Psoas muscle (tissue), 8 donors: ENCODE measurements at places on chromosomes 2 and 18. TPM values are rescaled to one million over a fixed set of nuclear protein-coding genes. Genes with fewer than 3 reads are reported as not detected.

RTP5 gene
- total RNA-seq = not detected

DNA sequence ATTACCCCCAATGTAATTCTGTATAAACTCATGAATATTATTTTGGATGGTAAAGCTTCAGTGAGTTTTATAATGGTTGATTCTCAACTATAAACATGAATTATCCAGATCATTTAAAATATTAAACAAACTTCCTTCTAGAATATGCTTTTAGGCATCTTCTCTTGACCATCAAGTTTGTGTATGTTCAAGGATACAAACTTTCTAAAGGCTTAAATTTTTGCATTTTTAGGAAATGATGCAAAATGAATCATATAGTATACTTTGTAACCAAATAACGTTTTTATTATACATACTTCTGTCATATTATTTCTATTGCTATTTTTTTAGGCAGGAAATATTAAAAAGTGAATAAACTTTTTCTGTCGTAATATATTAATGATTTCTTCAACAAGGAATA, 62.8 kb downstream of the OSBPL6 start:
- H3K4me3 ChIP-seq = no peak overlapping the region
- H3K36me3 ChIP-seq = no peaks in the 10 kb centered on the region
- DNase-seq = no peak

DNA sequence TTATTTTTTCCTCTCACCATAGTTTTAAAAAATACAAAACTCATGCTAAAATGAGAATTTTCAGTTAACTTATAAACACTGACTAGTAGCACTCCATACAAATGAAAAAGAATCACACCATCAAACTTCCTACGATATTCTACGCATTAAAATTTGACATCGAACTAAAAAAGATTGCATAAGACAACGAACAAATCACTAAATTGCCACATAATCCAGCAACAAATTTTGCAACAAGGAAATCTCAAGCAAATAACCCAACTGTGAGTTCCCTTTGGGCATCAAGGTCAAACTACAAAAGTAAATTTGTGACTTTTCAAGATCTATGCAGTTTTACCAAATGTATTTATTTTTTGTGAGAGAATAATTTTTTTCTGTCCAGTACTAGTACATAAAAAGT, 1.5 kb downstream of the MAP3K2 start:
- H3K4me3 ChIP-seq = peak overlapping the region; percentile 100
- H3K27me3 ChIP-seq = no peaks in the 10 kb centered on the region
- H3K36me3 ChIP-seq = no peaks in the 10 kb centered on the region
- DNase-seq = no peak

GRCh38 chr2:206064077-206064476, 21.9 kb downstream of the INO80D start:
- no peak overlapping the region for H3K27ac ChIP-seq
- H3K4me3 ChIP-seq = no peak overlapping the region
- peaks cover 29% of the 10 kb centered on the region for H3K36me3 ChIP-seq
- H3K4me1 ChIP-seq = no peaks in the 10 kb centered on the region

ANKAR gene
- 4.1 TPM for total RNA-seq

DNA sequence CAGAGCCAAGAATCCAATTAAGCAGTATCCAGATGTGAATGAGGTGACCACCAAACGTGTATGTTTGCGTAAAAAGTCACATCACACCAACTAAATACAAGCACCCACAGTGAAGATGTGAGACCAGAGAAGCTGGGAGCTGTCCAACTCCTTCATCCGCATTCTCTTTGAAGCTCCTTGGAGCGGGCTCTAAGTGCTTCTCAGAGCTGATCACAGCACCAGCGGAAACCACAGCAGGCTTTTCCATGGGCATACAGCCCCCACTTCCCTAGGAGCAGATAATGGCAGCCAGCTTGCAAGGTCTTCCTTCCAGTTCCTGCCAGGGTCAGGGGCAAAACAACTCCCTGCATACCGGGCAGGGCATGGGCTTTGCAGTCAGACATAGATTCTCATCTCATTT, 36.4 kb downstream of the REEP1 start:
- no peaks in the 10 kb centered on the region for H3K27me3 ChIP-seq
- DNase-seq = no peak
- peaks cover 53% of the 10 kb centered on the region for H3K4me1 ChIP-seq
- H3K27ac ChIP-seq = peak overlapping the region; percentile 38
- H3K4me3 ChIP-seq = no peak overlapping the region
- no peaks in the 10 kb centered on the region for H3K36me3 ChIP-seq

LCT gene
- not detected for total RNA-seq

GRCh38 chr2:575030-575726, 102.0 kb downstream of the TMEM18 start:
- H3K4me1 ChIP-seq = no peaks in the 10 kb centered on the region
- no peak overlapping the region for H3K27ac ChIP-seq
- DNase-seq = no peak
- no peaks in the 10 kb centered on the region for H3K27me3 ChIP-seq
- H3K36me3 ChIP-seq = no peaks in the 10 kb centered on the region

GRCh38 chr2:100757621-100758394, 62.1 kb upstream of the NPAS2 start:
- no peaks in the 10 kb centered on the region for H3K27me3 ChIP-seq
- DNase-seq = no peak
- H3K4me3 ChIP-seq = no peak overlapping the region
- H3K36me3 ChIP-seq = no peaks in the 10 kb centered on the region
- H3K27ac ChIP-seq = no peak overlapping the region

DNA sequence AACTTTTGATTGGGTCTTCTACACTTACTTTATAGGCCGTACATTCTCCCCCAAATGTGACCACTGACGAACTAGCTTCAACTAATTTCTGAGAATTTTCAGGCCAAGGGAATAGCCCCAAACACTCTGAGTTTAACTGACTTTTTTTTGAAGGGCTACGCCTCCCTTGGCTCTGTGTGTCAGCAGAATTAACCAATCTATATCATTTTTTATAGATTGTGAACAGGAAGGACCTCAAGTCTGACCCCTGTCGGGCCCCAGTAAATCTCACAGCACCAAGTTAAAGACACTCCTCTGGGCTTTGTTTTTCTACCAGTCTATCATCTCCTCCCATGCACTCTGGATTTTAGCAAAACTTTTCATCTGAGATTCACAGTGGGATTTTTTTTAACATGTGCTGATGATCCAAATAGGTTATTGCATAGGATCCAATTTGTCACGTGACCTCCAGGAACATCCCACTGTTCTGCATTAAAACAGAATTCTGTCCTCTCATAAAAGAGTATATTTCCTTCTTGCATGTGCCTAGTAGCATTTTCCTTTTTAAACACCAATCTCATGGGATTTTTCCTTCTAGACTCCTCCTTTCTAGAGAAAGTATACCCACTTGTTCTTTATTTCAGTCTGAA, 307.1 kb downstream of the OSR1 start:
- H3K27me3 ChIP-seq = no peaks in the 10 kb centered on the region
- no peaks in the 10 kb centered on the region for H3K36me3 ChIP-seq
- H3K4me3 ChIP-seq = no peak overlapping the region
- H3K4me1 ChIP-seq = peaks cover 13% of the 10 kb centered on the region

ITPRIPL1 gene
- 1.1 TPM for total RNA-seq

- no peak overlapping the region for H3K27ac ChIP-seq
- no peaks in the 10 kb centered on the region for H3K4me1 ChIP-seq
- no peaks in the 10 kb centered on the region for H3K27me3 ChIP-seq
- no peak for DNase-seq
Measured at GRCh38 chr2:42238644-42239288, 69.6 kb downstream of the EML4 start.

GRCh38 chr2:142866426-142866825, 11.0 kb upstream of the KYNU start:
- no peak overlapping the region for H3K4me3 ChIP-seq
- DNase-seq = no peak
- H3K4me1 ChIP-seq = no peaks in the 10 kb centered on the region
- no peak overlapping the region for H3K27ac ChIP-seq
- no peaks in the 10 kb centered on the region for H3K27me3 ChIP-seq

YES1 gene
- total RNA-seq = 29.5 TPM

GRCh38 chr2:122210898-122211856, 455.7 kb downstream of the TSN start:
- H3K27me3 ChIP-seq = no peaks in the 10 kb centered on the region
- H3K4me3 ChIP-seq = no peak overlapping the region
- H3K27ac ChIP-seq = no peak overlapping the region
- H3K4me1 ChIP-seq = no peaks in the 10 kb centered on the region

GRCh38 chr2:191894681-191895147, 47.8 kb upstream of the CAVIN2 start:
- H3K27ac ChIP-seq = no peak overlapping the region
- H3K4me3 ChIP-seq = no peak overlapping the region
- H3K27me3 ChIP-seq = no peaks in the 10 kb centered on the region
- no peaks in the 10 kb centered on the region for H3K4me1 ChIP-seq
- no peak for DNase-seq

DNA sequence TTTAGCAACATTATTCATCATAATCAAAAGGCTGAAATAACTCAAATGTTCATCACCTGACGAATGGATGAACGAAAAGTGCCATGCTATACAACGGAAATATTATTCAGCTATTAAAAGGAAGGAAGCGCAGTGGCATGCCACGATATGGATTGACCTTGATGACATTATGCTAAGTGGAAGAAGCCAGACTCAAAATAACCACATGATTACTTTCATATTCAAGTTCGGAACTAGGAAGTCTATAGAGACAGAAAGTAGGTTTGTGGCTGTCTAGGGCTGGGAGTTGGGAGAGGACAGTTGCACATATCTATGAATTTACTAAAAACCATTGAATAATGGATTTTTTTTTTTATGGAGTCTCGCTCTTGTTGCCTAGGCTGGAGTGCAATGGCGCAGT, 13.4 kb upstream of the PDIA6 start:
- DNase-seq = no peak
- H3K36me3 ChIP-seq = no peaks in the 10 kb centered on the region
- no peak overlapping the region for H3K4me3 ChIP-seq
- H3K27ac ChIP-seq = no peak overlapping the region
- H3K4me1 ChIP-seq = no peaks in the 10 kb centered on the region

GRCh38 chr2:205568620-205569019, 113.7 kb upstream of the NRP2 start:
- H3K4me3 ChIP-seq = no peak overlapping the region
- DNase-seq = no peak
- H3K4me1 ChIP-seq = no peaks in the 10 kb centered on the region
- H3K36me3 ChIP-seq = no peaks in the 10 kb centered on the region

GRCh38 chr2:45390441-45390840, 220.6 kb downstream of the SRBD1 start:
- H3K4me1 ChIP-seq = no peaks in the 10 kb centered on the region
- no peak overlapping the region for H3K4me3 ChIP-seq
- DNase-seq = no peak
- H3K27ac ChIP-seq = no peak overlapping the region

CD8B2 gene
- not detected for total RNA-seq

IL1A gene
- total RNA-seq = not detected

GRCh38 chr2:10372203-10372861, 69.6 kb downstream of the HPCAL1 start:
- no peaks in the 10 kb centered on the region for H3K4me1 ChIP-seq
- no peaks in the 10 kb centered on the region for H3K27me3 ChIP-seq
- no peak overlapping the region for H3K4me3 ChIP-seq
- H3K27ac ChIP-seq = no peak overlapping the region
- H3K36me3 ChIP-seq = no peaks in the 10 kb centered on the region

DNA sequence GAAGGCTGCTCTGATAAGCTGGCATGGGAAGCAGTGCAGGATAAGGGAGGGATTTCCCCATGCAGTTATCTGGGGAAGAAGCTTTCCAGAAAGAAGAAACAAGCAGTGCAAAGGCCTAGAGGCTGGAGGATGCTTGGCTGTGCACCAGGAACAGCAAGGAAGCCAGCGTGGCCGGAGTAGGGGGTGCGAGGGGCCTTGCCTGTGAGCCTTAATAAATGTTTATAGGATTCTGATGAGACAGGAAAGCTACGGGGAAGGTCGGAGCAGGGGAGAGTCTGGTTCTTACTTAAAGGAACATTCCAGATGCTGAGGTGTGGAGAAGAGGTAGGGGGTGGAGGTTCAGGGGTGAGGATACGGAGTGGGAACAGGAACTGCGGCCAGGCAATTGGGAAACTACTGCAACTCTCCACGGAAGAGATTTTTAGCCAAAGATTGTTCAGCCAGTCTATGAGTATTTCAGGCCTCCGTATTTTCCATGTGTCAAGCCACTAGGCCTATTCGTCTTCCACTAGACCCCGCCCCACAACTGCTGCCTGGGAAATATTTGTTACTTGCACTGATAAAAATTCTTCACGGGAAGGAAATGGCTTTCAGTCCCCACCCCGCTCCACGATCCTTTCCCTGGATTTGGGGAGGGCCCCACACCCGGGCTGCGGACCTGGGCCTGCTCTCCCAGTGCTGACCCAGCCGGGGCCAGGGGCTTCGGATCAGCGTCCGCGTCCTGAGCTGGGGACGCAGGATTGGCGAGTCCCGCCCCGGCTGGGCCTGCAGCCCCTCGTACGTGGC, 516 bp downstream of the EIF2AK2 start:
- H3K27me3 ChIP-seq = no peaks in the 10 kb centered on the region
- peak overlapping the region; percentile 76 for H3K27ac ChIP-seq
- H3K4me1 ChIP-seq = peaks cover 8% of the 10 kb centered on the region
- H3K36me3 ChIP-seq = no peaks in the 10 kb centered on the region
